ENCODE measurements at places on chromosomes 7 and 10.

GRCh38 chr10:114715171-114715670 is 57.1 kb upstream of the ABLIM1 start:
- no peak for DNase-seq

- no peak for DNase-seq
Observed at GRCh38 chr7:133051066-133051465, 30.8 kb downstream of the CHCHD3 start.

- no peak for DNase-seq
Observed at GRCh38 chr7:150406312-150406566, 27.1 kb downstream of the ZNF775 start.

GRCh38 chr7:121530227-121531174 is 134.4 kb upstream of the FAM3C start:
- peak; percentile 79 for DNase-seq

- no peak for DNase-seq
Observed at GRCh38 chr7:80481196-80481884, 30.5 kb downstream of the GNAT3 start.

- DNase-seq = no peak
Observed at GRCh38 chr7:44103923-44104859, at the start of gene AEBP1. Gene AEBP1 (plus strand): TSS chr7:44104345. CDS start chr7:44104666, 321 bp downstream.

GRCh38 chr10:90998733-90999511 is 78.0 kb upstream of the ANKRD1 start:
- DNase-seq = peak; percentile 32

DNA sequence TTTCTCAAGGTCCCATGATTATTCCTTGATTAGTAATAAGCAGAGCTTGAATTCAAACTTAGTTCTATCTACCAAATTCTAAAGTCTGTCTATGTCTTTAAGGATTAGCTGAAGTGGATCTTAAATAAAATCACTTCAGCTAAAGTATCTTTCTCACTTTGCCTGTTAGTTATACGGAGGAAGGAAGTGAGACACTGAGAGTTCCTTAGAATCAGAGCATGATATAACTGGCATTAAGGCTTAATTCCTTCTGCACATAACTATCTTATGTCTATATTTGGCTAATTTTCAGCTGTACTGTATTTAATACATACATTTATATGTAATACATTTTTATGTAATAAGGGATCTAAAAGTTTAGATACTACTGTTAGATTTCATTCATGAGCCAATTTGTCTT is 491.1 kb upstream of the GHITM start:
- no peak for DNase-seq

- no peak for DNase-seq
Observed at GRCh38 chr7:106569500-106569929, 91.4 kb downstream of the CCDC71L start.

- DNase-seq = no peak
Observed at GRCh38 chr7:13639396-13639795, 350.1 kb downstream of the ETV1 start.
